ENCODE measurements at places on chromosomes 6 and 20.

GRCh38 chr6:154245506-154245905 is 111.1 kb downstream of the IPCEF1 start:
- no peak for DNase-seq

- no peak for DNase-seq
Observed at GRCh38 chr20:5395932-5396727, 79.4 kb upstream of the PROKR2 start.

- DNase-seq: no peak
Observed at GRCh38 chr6:148118244-148118643, 224.4 kb upstream of the SASH1 start.

- no peak for DNase-seq
Observed at GRCh38 chr6:70903665-70904452, 53.0 kb downstream of the B3GAT2 start.

DNA sequence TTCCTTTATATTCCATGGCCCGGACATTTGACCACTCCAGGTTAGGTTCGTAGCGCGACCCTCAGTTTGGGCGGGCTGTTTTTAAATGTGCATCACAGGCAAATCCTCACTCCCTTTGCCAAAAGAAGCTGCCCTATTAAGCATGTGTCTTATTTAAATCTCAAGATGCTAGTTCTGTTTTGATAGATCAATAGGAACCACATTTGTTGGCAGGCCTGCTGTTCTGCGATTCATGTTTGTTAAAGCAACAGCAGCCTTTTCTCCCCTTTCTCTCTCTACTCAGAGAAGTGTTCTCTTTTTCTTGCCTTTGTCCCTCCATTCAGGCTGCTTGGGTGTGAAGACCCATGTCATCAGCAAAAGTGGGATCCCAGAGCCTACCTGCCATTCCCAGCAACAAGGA is 212.0 kb upstream of the SSTR4 start:
- no peak for DNase-seq

DNA sequence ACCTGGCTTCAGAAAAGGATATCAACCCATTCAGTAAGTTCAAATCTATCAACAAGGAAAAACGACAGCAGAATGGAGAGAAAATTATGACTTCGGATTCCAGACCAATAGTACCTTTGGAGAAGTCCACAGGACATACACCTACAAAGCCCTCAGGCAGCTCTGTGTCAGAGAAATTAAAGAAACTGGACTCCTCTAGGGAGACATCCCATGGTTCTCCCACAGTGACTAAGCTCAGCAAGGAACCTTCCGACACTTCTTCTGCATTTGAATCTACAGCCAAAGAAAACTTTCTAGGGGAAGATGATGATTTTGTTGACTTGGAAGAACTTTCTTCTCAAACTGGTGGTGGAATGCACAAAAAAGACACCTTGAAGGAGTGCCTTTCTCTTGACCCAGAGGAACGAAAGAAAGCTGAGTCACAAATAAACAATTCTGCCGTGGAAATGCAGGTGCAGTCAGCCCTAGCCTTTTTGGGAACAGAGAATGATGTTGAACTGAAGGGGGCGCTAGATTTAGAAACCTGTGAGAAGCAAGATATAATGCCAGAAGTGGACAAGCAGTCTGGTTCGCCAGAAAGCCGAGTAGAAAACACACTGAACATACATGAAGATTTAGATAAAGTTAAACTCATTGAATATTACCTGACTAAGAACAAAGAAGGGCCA is 67.4 kb upstream of the HINT3 start:
- no peak for DNase-seq

Measured in NCI-H524 treated with DMSO at 0.1 percent for 48 hours (cell line).